ENCODE measurements at places on chromosomes 5 and 9. TPM values are rescaled to one million over a fixed set of nuclear protein-coding genes. Genes with fewer than 3 reads are reported as not detected.

LCN9 gene
- not detected for total RNA-seq

IFNA5 gene
- total RNA-seq, result not detected

LYSMD3 gene
- total RNA-seq, result 13.6 TPM

MEGF10 gene
- total RNA-seq, result under 0.01 TPM

GLRA1 gene
- not detected for total RNA-seq

LTC4S gene
- not detected for total RNA-seq

COL15A1 gene
- total RNA-seq, result 12.6 TPM

ITGA2 gene
- total RNA-seq, result 24.5 TPM

IL4 gene
- total RNA-seq, result not detected

SPINK1 gene
- total RNA-seq, result not detected

OR1J2 gene
- total RNA-seq, result not detected

GLDC gene
- total RNA-seq, result 0.58 TPM

ACSL6 gene
- total RNA-seq, result not detected

PCDHGB1 gene
- total RNA-seq, result 4.4 TPM

PRRT1B gene
- total RNA-seq, result not detected

LIX1 gene
- not detected for total RNA-seq

IFNA1 gene
- not detected for total RNA-seq

PRSS3 gene
- total RNA-seq, result 11.1 TPM

RNF224 gene
- 0.17 TPM for total RNA-seq

TICAM2 gene
- total RNA-seq, result 11.8 TPM

STC2 gene
- 113 TPM for total RNA-seq

CTSV gene
- total RNA-seq, result 1.5 TPM

RNF180 gene
- 2.0 TPM for total RNA-seq

PCDHA11 gene
- 0.50 TPM for total RNA-seq

NDUFA8 gene
- total RNA-seq, result 40.9 TPM

MLANA gene
- total RNA-seq, result not detected

FGFR4 gene
- 20.1 TPM for total RNA-seq

MRPS30 gene
- 57.5 TPM for total RNA-seq

GNA14 gene
- total RNA-seq, result 0.15 TPM

FGF1 gene
- total RNA-seq, result 2.6 TPM

SHISAL2B gene
- not detected for total RNA-seq

HAPLN1 gene
- 4.6 TPM for total RNA-seq

C5orf52 gene
- not detected for total RNA-seq

ANKRD31 gene
- total RNA-seq, result under 0.01 TPM

SPATA31C1 gene
- not detected for total RNA-seq

ADAMTS12 gene
- total RNA-seq, result 12.1 TPM

ZNF782 gene
- 4.0 TPM for total RNA-seq

C8G gene
- not detected for total RNA-seq

ADRA1B gene
- total RNA-seq, result not detected

DAB2 gene
- total RNA-seq, result 199 TPM

SCGB3A1 gene
- not detected for total RNA-seq

SCGB3A2 gene
- total RNA-seq, result not detected

UNC5A gene
- total RNA-seq, result not detected

BRINP1 gene
- under 0.01 TPM for total RNA-seq

GDNF gene
- 1.2 TPM for total RNA-seq

PTGS1 gene
- 67.8 TPM for total RNA-seq

GPR150 gene
- 0.66 TPM for total RNA-seq

ACTL7B gene
- not detected for total RNA-seq

ATOX1 gene
- total RNA-seq, result 99.6 TPM

SPAG8 gene
- 1.5 TPM for total RNA-seq

PCDHA9 gene
- total RNA-seq, result under 0.01 TPM

PAEP gene
- not detected for total RNA-seq

All from smooth muscle cell of trachea (primary cell).